Right atrium auricular region (tissue), 2 donors: ENCODE measurements at places on chromosomes 6 and 20.

DNA sequence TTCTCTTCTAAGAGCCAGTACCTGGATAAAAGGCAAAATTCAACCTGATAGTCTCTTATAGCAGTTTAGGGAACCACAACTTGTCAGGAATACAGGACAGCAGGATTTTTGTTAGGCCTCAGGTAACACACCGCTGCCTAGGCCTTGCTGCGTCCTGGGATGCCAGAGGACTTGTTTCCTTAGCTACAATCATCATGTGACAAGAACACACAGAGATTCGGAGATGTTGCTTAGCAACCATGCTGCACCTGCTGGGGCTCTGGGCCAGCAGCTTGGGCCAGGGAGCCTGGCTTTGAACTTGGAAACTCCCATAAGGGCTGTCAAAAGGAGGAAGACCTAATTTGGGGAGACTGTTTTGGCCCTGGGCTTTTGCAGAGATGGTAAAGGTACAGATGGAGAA, 36.1 kb upstream of the CHD6 start:
- no peak for DNase-seq

GRCh38 chr6:9634776-9635175, 780.1 kb downstream of the TFAP2A start:
- DNase-seq, result no peak

GRCh38 chr6:11226005-11226404, 6.5 kb downstream of the NEDD9 start:
- DNase-seq, result no peak

DNA sequence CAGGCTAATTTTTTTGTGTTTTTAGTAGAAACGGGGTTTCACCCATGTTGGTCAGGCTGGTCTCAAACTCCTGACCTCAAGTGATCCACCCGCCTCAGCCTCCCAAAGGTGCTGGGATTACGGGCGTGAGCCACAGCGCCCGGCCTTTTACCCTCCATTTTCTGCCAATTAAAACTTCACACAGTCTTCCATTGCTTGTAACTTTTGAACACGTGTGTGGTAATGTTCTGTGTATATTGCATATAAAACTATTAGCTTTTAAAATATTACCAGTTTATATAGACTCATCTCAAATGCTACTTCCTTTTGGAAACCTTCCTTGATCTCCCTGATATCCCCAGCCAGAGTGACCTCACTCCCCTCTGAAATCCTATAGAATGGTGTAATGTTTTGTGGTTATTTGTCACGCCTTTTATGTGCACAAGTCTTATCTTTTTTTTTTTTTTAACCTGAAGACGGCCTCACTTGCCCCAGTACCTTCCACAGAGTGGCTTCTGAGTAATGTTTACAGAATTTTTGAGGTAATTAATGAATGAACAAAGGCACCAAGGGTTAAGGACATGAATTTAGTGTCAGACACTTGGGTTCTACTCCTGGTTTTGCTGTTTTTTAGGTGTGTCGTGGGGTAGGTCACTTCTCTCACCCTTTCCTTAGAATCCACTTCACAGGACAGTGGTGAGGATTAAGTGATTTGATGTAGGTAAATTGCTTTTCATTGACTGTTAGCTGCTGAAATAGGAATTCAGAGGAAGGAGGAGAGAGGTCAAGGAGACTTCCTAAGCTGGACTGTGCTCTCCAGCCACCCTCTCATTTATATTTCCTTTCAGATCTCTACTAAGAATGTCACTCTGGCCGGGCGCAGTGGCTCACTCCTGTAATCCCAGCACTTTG, 11.2 kb upstream of the MMP24 start:
- no peak for DNase-seq

GRCh38 chr6:150403458-150404246, 34.8 kb downstream of the IYD start:
- DNase-seq, result no peak

- DNase-seq, result no peak
Measured at GRCh38 chr6:21593927-21594415, 420 bp downstream of the SOX4 start.

- no peak for DNase-seq
Measured at GRCh38 chr20:37144856-37145404, 34.2 kb upstream of the RPN2 start.

- no peak for DNase-seq
Measured at GRCh38 chr6:36769676-36770499, 69.4 kb downstream of the CPNE5 start.

DNA sequence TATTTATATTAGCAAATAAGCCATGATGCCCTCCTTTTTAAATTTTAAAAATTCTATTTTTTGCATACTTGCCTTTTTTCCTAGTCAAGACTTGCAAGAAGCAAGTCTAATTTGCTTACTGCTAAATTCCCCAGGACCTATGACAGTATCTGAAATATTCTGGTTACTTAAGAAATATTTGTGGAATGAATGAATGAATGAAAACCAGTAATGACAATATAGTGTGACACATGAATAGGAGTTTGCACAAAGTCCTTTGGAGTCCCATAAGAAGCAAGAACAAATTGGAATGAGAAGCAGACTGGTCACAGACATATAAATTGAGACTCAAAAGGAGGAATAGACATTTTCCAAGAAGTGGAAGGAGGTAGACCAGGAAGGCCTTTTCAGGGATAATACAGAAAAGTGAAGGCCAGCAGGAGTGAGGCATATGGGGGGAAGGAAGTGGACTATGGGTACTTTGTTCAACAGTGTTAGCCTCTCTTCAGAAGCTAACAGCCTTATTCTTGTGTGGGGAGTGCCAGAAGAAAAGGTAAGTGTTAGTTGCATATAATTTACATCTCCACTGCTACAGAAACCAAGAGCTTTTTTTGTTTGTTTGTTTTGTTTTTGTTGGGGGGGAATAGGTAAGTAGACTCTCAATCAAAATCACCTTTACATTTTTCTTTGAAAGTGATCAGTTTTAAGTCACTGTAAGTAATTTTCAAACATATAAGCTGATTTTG, 93.6 kb upstream of the FAM184A start:
- DNase-seq, result no peak

- DNase-seq, result no peak
Measured at GRCh38 chr20:47843886-47844567, 58.7 kb upstream of the SULF2 start.

DNA sequence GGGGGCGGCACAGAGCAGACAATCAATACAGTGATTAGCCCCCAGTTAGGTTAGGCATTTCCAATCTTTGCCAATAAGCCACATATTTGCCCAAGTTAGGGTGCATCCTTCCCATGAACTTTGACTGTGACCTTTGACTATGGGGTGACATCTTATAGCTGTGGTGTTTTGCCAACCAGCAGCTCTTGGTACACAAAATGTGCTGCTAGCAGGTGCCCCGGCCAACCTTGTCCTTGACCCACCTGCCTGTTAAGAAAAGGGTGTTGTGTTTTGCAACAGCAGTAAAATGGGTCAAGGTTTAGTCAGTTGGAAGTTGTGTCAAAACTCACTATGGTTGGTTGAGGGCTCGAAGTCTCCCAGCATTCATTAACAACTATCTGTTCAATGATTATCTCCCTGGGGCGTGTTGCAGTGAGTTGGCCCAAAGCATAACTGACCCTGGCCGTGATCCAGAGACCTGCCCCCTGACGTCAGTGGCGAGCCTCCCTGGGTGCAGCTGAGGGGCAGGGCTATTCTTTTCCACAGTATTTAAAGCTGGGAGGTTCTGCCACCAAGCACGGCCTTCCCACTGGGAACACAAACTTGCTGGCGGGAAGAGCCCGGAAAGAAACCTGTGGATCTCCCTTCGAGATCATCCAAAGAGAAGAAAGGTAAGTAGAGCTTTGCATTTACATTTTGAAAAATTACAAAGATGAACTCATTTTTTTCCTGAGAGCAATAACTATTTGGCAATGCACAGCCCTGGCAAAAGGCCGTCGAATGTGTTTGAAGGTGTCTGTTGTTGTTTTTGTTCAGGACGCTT, at the start of gene PCK1:
Gene PCK1 (plus strand): TSS at position 557 of the 802 bp plus-strand sequence. CDS start 302 bp downstream, outside the sequence.
- no peak for DNase-seq

GRCh38 chr20:50376888-50377459, 133.2 kb upstream of the PTPN1 start:
- DNase-seq, result no peak

DNA sequence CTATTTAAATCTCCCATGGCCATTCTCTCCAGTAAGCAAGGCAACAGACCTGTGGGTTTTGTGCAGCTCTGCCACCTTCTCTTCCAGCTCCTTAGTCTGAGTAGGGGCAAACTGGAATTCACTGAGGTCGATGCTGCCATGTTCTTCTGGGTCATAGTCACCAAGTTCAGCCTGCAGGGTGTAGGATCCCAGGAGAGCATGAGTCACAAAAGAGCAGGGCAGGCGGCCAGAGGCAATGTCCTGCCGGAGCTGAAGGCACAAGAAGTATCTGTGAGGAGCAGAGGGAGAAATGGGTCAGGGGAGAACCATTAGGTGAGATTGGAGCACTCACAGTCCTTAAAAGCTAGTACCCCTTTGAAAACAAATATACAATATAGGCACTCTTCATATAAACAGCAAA, 73.7 kb downstream of the SMLR1 start:
- no peak for DNase-seq

- no peak for DNase-seq
Measured at GRCh38 chr6:26576407-26576843, 20.3 kb upstream of the ABT1 start.

- no peak for DNase-seq
Measured at GRCh38 chr20:56411759-56412472, at the start of gene CASS4. CASS4 (plus strand) TSS chr20:56412260; CDS start chr20:56412459, 199 bp downstream.

- no peak for DNase-seq
Measured at GRCh38 chr6:24926192-24926591, 9.6 kb downstream of the RIPOR2 start.

DNA sequence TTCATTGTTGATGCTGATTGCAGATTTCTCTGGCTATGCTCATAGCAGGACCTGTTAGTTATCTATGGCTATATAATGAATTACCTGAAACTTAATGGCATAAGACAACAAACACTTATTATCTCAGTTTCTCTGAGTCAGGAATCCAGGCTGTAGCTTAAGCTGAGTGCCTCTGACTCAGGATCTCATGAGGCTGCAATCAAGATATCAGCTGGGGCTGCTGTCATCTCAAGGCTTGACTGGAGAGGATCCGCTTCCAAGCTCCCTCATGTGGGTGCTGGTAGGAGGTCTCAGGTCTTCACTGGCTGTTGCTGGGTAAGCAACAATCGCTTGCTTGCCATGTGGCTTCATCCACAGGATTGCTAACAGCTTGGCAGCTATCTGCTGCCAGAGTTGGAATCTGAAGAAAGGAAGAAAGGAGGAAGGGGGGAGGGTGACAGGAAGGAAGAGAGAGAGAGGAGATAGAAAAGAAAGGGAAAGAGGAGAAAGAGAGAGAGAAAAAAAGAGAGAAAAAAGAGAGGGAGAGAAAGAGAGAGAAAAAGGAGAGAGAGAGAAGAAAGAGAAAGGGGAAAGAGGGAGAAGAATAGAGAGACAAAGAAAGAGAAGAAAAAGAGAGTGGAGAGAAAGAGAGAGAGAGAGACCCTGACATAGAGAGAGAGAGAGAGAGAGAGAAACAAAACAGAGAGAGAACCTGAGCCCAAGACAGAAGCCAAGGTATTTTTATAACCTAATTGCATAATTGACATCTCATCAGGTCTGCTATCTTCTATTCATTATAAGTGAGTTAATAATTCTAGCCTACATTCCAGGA, 579.0 kb upstream of the BTBD3 start:
- no peak for DNase-seq

GRCh38 chr6:135527960-135528249, 30.4 kb upstream of the AHI1 start:
- DNase-seq, result no peak

DNA sequence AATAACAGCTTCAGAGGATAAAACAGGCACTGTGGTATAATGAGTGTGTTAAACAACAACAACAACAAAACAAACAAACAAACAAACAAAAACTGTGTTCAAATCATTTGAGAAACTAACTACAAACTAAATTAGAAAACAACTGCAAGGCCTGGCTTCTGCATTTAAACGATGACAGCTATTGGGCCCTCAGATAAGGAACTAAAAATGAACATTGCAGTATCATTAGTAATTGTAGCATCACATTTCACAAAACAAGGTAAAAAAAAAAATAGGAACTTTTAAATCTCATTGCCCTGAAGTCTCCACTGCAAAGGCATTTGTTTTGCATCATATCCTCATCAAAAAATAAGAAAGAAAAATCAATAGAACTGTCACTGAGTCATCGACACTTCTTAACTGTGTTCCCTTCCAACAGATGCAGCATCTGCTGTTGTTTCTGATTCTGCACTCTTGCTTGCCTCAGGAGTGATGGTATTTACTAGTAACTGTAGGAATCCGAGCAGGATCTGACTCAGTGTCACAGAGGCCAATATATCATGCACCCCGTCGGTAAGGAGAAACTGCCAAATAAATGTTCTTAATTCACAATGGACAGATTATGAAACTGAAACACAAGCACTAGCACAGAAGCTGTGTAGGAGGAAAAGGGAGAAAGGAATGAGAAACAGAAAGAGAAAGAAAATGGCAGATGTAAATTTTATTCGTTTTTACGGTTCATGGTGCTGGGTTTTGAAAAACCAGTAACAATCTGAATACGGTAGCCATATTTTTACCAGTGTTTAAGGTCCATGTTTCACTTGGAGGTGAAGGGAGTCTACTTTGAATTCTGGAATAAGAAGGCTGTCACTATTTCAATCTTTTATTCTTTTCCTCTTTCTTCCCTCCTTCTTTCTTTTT, 365.7 kb upstream of the EPHA7 start:
- DNase-seq, result no peak

GRCh38 chr6:85456782-85457181, 6.9 kb downstream of the NT5E start:
- no peak for DNase-seq

GRCh38 chr20:47701612-47702011, 83.7 kb downstream of the SULF2 start:
- DNase-seq, result no peak

DNA sequence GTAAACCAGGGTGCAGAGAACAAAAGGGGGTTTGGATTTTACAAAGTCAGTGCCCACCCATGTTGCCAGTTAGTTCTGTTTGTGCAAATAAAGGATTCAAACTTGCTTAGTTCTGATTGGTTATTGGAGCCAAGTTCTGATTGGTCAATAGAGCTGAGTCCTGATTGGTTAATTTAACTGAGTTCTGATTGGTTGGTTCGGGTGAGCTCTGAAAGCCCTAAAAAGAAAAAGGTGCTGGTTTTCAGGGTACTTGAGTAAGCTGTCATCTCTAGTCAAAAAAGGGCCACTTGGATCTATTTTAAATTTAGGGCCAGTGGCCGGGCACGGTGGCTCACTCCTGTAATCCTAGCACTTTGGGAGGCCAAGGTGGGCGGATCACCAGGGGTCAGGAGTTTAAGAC, 47.6 kb downstream of the SCGN start:
- DNase-seq, result no peak
